ENCODE measurements at places on chromosomes 2 and 18.

- DNase-seq = peak; percentile 11
Measured at GRCh38 chr18:40088130-40088529, 1866.9 kb upstream of the PIK3C3 start.

DNA sequence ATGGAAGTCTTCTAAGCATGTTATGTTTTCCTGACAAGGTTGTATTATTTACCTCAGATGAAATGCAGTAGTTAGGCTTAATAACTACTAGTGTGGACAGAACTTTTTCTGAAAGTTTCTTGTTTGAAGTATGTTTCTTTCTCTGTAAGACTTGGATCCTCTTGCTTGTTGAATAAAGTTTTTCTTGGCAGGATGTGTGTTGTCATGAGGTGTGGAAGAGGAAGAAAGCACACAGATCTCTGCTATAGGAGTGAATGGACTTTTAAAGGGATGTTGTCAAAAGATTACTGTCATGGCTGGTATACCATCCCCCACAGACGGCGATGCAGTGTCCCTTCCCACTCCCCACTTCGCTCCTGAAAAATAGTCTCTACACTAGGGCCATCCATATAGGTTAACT is 2.6 kb downstream of the CAB39 start:
- no peak for DNase-seq

GRCh38 chr2:45705233-45705632 is 53.8 kb downstream of the PRKCE start:
- DNase-seq = no peak

GRCh38 chr2:126921066-126921465 is 22.4 kb downstream of the TEX51 start:
- DNase-seq = no peak

DNA sequence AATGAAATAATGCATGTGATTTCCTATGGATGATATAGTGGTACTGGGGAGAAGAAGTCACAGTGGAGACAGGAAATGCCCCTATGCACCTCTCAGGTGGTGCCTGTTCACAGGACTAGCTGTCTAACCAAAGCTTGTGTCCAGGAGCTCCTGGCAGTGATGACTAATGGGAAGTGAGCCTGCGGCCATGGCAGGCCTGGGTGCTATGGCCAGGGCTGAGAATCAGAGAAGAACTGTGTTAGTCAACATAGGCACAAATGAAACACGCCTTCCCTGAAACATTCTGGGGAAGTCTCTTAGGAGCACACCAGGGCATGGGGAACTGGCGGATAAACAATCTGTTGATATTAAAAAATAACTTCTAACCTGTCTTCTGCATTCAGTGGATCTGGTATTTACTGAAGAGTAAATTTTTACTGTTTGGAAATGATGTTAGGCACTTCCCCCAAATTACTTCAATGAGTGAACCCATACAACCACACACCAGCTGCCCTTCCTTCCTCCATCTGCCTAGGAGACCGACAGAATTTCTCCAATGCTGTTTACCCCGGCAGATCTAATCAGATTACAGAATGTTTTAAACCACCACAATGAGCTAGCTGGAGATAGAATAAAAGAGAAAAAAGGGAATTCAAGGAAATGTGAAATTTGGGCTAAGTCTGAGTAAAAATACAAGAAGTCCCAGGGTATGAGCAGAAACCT is 67.4 kb downstream of the MEP1B start:
- no peak for DNase-seq

DNA sequence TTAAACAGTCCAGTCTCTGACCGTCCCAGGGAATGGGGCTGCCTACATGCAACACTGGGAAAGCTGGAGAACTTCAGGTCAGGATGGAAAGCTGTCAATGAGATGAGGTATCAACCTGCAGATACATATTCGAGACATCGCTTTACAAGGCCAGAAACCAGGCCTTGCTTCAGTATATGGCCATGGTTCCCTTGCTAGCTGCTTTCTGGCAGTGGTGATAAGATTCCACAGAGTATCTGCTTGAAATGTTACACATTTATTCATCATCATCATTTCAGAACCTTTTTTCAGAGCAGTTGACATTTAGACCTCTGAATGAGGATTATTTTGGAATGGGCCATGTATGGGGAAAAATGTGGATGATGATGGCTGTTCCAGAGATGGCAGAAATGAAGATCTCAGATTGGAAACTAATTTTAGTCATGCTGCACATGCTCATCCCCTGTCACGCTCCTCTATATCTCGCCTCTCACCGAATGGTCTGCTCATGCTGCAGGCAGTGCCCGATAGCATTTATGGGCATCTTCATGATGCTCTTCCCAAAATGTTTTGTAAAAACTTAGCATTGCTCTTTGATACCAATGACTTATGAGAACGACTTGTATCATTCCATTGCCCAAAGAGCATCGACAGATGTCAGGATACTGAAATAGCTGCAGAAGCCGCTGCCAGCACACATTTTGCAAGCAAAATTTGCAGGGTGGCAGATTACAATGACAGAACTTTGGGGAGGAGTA is 14.0 kb upstream of the BMP10 start:
- DNase-seq = no peak

- DNase-seq = no peak
Measured at GRCh38 chr2:176804392-176804791, 408.2 kb upstream of the HNRNPA3 start.

DNA sequence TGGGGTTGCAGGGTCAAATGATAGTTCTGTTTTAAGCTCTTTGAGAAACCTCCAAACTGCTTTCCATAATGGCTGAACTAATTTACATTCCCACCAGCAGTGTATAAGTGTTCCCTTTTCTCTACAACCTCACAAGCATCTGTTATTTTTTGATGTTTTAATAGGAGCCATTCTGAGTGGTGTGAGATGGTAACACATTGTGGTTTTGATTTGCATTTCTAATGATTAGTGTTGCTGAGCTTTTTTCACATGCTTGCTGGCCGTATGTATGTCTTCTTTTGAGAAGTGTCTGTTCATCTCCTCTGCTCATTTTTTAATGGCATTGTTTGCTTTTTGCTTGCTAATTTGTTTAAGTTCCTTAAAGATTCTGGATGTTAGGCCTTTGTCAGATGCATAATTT is 107.7 kb downstream of the PDE11A start:
- no peak for DNase-seq

- DNase-seq = no peak
Measured at GRCh38 chr2:219643084-219643473, 15.6 kb downstream of the SLC4A3 start.

- no peak for DNase-seq
Measured at GRCh38 chr2:104772996-104773395, 80.9 kb upstream of the POU3F3 start.

DNA sequence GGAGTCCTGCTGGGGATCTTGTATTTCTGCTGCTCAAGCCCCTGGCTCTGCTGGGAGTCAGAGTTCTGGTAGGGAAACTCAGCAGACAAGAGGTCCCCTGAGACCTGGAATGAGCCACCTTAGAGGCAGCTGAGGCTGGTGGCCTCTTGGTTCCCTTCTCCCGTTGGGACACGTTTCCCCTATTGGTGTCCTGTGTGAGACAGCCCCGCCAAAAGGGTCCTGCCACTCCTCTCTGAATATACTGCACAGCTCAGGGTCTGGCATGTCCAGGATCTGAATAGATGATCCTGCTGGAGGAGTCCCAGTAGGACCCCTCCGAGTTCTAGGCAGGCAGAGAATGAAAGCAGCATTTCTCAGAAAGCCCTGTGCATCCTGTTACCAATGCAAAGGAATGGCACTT is 2.0 kb upstream of the RALB start:
- DNase-seq = no peak

- no peak for DNase-seq
Measured at GRCh38 chr2:220347626-220348025, 720.2 kb downstream of the SLC4A3 start.

DNA sequence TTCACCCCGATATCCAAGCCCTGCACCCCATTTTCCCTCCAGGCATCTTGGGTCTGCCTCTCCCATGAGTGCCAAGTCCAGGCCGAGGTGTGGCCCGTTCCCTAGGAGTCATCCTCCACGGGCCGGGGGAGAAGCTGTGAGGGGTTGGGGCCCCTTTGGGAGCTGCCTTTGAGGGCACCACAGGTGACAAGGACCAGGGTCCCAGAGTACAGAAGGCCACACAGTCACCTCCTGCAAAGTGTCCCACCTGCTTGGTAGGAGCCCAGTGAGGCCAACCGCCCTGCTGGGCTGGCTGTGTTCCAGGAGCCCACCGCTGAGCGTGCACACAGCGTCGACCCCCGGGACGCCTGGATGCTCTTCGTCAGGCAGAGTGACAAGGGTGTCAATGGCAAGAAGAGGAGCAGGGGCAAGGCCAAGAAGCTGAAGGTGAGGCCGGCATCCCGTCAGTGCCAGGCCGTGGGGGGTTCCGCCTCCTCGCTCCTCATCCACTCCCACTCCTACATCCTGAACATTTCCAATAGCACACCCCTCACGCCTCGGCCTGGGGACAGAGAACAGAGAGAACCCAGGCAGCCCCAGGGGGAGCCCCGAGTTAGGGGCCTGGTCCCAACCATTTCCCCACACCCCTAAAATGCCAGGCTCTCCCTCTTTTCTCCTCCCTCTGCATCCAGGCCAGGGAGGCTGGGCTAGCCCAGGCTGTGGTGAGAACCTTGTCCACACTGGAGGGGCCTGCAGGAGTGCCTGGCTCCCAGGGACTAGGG is 2.7 kb downstream of the ERFE start:
- no peak for DNase-seq

DNA sequence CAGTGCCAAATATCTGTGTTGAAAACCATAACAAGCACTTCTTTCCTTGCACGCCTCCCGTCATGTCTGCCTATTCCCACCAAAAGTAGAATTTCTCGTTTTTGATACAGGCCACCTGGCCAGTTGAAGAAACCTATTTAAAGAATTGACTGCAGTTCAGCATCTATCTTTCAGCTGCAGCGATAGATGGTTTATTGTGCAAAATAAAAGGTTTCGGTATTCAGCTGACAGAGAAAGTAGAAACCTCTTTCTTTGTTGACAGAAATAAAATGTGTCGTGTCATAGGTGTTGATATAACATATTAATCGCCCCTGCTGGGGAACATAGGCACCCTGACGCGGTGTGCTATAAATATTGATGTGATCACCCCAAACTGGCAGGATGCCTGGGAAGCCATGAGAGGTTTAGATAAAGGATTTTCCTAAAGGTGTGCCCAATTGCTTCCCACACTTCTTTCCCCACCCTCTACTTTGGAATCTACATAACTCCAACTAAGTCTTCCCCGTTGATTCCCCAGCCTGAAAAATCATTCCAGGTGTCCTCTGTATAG is 570.4 kb downstream of the CCDC85A start:
- DNase-seq = no peak

- no peak for DNase-seq
Measured at GRCh38 chr2:239267288-239267951, 133.4 kb downstream of the HDAC4 start.

GRCh38 chr18:10523544-10523943 is 2.3 kb upstream of the NAPG start:
- no peak for DNase-seq

DNA sequence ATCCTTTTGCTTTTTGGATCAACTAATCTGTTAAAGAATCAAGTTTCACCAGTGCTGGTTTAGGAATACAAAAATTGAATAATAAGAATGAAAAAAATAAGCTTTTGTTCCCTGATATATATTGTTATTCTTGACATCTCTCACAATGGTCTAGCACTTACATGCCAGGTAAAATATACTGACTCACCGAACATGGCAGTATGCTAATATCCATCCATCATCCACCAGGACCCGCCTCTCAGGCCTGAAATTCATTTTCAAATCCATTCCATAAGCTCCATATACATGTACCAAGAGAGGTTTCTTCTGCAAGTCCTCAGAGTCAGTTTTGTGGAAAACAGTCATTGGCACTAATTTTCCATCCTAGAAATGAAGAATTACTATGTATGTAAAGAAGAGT is 32.5 kb downstream of the PREPL start:
- no peak for DNase-seq

DNA sequence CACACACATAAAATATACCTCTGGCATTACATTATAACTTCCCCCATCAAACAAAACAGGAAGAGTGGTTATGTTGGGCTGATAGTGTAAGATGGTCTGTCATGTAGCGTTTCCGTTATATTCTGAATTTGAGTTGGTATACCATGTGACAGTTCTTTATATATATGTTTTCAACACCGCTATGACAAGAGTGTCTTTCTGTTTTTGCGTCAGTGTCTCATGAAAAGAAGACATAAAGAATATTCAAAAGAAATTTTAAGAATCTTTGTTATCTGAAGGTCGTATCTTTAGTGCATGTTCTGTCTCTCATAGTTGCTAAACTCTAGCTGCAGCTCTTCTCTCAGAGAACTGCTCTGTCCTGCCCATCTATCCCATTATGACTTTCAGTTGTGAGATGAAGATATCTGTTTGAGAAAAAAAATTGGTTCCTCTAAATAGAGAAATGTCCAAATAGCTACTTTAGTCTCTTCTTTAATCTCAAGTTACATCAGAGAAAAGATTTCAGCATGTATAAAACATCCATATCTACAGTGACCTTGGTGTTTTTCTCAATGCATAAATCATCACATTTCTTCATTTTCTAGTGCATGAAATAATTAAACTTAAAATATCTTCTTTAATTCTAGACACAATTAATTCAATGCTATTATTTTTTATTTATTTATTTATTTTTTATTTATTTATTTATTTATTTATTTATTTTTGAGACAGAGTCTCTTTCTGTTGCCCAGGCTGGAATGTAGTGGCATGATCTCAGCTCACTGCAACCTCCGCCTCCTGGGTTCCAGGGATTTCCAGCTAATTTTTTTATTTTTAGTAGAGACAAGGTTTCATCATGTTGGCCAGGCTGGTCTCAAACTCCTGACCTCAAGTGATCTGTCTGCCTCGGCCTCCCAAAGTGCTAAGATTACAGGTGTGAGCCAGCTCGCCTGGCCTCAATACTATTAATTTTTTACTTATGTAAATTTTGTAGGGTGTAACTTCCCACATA is 24.3 kb upstream of the PSME4 start:
- no peak for DNase-seq

DNA sequence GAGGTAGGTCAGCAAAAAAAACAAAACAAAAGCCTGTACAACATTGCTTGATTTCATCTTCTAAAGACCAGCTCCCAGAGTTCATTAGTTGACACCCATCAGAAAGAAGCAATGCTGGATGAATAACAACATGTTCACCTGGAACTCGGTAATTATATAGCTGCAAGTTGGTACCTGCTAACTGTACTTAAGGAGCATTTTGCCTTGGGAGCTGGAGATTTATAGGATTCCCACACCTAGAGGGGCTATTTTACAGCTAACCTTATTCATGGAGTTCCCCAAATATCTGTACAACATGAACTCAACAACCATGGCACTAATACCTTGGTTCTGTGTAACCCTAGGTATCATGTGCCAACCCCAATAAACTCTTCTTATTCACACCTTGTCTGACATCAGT is 281.1 kb upstream of the NCKAP5 start:
- no peak for DNase-seq

Measured in cardiac muscle cell (in vitro differentiated cells and primary cell).